ENCODE measurements at places on chromosomes 5 and 9. TPM values are rescaled to one million over a fixed set of nuclear protein-coding genes. Genes with fewer than 3 reads are reported as not detected.

Gene AGTPBP1
- 8.0 TPM for total RNA-seq

Gene SLCO6A1
- total RNA-seq, result not detected

Gene AGXT2
- 0.07 TPM for total RNA-seq

Gene MCC
- 1.9 TPM for total RNA-seq

Gene ANKRD34B
- total RNA-seq, result not detected

Gene ZDHHC11
- total RNA-seq, result 0.22 TPM

Gene MEIKIN
- not detected for total RNA-seq

Gene NPR3
- total RNA-seq, result 0.52 TPM

Gene FSTL4
- not detected for total RNA-seq

Gene TLR4
- 12.5 TPM for total RNA-seq

Gene CATSPER3
- not detected for total RNA-seq

Gene NRG2
- total RNA-seq, result 1.9 TPM

Gene PCDHA12
- not detected for total RNA-seq

Gene ESM1
- total RNA-seq, result 1.1 TPM

Gene PCDHA1
- total RNA-seq, result not detected

DNA sequence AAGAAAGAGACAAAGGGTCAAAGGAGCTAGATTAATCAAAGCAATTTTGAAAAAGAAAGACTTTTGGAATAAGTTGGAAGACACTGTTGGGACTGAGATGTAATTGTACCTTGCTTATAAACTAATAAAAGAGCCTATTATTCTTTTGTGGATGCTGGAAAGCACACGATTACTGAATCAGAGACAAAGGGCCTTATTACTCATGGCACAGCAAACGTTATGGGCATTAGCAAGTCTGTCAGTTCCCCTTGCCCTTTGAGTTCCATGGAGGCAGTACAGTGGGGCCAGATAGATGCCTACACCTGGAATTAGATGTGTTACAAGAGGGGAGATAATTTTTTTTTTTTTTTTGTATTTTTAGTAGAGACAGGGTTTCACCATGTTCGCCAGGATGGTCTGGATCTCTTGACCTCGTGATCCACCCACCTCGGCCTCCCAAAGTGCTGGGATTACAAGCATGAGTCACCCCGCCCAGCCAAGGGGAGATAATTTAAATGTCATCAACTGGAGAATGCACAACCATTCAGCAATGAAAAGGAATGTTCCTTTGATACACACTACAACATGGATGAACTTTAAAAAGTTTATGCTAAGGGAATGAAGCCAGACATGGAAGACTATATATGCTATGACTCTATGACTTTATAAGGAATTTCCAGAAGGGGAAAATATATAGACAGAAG, 128.9 kb downstream of the STARD4 start:
- peak; percentile 78 for DNase-seq

DNA sequence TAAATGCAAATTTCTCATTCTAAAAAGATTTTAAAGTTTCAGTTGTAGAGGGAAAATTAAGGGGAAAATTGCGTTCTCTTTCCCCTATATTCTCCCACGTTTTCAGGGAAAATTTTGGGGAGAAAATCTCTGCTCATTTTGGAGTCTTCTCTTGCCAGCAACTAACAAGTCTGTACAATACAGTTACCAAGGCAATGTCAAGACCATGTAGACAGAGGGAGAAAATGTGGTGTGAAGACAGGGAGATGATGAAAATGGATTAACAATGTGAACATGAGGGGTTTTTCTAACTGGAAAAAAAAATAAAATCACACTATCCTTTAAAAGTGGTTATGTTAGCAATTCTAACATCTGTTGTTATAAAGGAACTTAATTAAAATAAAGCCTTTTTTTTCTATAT, 22.3 kb downstream of the SLC1A3 start:
- DNase-seq, result no peak

DNA sequence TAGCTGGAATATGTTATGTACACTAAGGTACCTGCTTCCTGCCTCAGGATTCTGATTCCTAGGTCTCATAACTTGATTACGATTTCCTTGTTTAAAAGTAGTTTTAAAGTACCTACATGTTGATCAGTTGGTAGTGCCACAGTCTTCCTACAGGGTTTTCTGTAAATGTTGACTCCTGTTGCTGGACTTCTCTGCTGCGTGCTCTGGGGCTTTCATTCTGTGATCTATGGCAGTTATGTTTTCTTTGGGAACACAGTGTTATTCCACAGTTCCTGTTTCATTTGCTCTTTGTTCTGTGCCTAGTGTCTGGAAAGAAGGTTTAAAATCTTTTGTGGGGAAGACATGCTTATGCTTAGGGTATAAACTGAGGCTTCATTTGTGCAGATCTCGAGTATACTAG, 343.5 kb downstream of the PLK2 start:
- DNase-seq, result no peak

DNA sequence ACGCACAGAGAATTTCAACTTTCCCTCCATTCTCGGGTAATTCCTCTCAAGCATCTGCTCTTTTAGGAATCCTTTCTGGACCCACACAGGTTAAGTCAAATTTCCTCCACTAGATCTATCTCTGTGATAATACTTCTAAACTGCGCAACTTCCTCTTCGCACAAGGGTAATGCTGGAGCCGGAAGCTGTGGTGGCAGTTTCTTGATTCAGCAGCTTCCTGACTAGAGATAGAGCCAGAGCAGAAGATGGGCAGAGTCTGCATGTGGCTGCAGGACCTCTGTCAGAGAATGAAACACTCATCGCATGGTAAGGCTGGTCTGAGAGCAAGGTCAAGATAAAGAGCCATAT, 11.1 kb upstream of the CDC42SE2 start:
- no peak for DNase-seq

DNA sequence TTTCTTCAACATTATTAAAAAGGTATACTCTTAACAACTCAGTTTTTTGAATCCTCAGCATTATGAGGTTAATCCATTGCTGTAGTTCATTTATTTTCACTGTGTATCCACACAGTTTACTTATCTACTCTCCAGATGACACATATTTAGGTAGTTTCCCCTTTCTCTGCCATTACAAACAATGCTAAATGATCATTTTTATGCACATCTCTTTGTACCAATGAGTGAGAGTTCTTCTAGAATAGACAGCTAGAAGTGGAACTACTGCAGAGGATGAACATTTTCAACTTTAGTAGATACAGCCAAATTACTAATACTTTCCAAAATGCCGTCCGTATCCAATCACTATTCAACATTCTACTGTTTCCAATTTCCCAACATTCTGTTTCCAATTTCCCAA, 11.5 kb downstream of the AFF4 start:
- no peak for DNase-seq

DNA sequence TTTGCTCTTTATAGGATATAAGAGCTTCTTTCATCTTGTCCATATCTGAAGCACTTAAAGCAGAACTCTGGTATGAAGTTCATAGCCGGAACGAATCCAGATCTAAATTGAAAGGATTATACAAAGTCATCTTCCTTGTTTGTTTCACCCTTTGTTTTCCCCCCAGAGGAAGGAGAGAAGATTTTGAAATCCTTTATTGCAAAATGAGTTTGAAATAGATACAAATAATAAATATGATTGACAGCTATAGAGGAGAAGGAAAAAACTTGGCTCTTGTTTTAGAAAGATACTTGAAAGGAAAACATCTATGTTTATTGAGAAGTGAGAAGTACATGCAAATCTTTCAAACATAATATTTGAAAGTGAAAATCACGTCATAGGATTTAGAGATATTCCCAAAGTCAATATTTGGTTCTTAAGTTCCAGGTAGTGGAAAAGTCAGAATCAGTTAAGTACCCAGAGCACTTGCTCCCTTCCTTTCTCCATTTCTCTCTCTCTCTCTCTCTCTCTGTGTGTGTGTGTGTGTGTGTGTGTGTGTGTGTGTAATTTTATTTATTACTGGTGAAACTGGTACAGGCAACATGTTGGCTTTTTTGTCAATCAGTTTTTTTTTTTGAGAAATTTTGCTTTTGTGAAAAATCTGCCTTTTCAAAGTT, 27.2 kb downstream of the PAM start:
- no peak for DNase-seq

- peak; percentile 99 for DNase-seq
Observed at GRCh38 chr9:134502809-134503211, 138.8 kb upstream of the COL5A1 start.

DNA sequence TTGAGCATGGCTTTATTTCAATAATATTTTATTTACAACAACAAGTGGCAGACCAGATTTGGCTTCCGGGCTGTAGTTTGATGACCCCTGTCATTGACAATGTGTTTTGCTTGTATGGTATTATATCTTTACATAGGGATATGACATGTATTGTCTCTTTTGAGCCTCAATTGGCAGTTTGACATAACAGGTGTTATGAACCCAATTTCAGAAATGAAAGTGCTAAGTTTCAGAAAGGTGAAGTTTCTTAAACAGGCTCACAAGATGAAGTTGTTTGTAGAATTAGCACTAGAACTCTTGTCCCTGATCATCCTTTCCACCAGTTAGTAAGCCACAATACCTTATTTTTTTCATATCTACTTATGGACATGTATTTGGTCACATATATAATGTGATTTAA, 303.0 kb upstream of the GRIA1 start:
- DNase-seq, result no peak

GRCh38 chr5:56717253-56717987, 97.9 kb upstream of the MAP3K1 start:
- DNase-seq, result no peak

DNA sequence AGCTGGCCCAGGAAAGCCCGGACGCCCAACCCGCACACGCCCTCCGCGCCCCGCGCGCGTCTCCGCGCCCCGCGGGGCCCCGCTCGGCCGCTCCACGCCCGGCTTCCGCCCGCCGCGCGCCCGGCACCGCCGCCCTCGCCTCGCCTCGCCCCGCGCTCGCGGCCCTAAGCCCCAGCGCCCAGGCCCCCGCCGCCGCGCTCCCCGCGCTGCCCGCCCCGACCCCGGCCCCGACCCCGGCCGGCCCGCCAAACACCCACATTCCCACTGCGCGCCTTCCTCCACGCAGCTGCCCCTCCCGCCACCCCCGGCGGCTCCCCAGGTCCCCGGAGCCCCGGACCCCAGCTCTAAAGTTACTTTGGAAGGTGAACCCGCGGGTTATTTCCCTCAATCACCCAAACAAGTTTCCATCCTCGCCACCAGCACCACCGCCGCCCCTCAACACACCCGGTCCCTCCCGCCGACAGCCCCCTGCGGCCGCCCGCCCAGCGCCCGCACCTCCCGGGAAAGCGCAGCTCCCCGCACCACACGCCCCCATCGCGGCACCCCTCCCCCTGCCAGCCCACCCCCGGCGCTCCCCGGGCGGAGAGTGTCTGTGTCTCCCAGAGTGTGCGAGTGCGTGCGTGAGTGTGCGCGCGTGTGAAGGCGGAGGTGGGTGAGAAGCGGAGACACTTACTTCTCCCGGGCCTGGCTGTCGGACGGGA, 439 bp downstream of the SSBP2 start:
- no peak for DNase-seq

DNA sequence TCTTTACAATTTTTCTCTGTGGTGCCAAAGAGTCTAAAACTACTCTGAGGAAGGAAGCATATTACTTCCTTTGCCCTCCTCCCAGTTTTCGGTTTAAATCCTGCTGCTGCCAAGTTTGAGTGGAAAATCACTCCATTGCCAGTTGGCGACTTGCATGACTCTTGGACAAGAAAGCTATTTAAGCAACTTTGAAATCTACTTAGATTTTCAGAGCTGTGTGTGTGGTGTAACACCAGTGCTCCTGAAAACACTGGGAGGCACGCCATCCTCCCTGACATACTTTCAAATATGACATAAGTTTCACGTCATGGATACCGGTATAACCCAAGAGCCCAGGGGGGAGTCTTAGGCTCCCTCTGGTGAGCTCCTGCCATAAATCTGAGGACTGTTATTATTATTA, 83.5 kb upstream of the RIOK2 start:
- no peak for DNase-seq

DNA sequence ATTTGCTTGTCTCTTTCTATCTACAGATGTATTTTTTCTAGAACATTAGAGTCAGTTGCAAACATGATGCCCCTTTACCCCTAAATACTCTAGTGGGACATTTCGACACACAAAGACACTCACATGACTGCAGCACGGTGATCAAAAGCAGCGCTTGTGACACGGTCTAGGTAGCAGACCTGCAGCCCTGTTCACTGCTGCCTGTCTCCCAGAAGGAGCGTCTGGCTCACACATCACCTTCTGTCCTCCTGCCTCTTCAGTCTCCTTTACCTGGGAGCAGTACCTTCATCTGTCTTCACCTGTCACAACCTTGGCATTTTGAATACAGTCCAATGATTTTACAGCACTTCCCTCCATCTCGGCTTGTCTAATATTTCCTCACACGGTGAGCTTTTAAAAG, 51.9 kb upstream of the SH3PXD2B start:
- DNase-seq, result no peak

GRCh38 chr9:101536351-101536750, 2.7 kb downstream of the RNF20 start:
- peak; percentile 30 for DNase-seq

GRCh38 chr9:93612796-93613154, 36.4 kb downstream of the PHF2 start:
- DNase-seq, result no peak

DNA sequence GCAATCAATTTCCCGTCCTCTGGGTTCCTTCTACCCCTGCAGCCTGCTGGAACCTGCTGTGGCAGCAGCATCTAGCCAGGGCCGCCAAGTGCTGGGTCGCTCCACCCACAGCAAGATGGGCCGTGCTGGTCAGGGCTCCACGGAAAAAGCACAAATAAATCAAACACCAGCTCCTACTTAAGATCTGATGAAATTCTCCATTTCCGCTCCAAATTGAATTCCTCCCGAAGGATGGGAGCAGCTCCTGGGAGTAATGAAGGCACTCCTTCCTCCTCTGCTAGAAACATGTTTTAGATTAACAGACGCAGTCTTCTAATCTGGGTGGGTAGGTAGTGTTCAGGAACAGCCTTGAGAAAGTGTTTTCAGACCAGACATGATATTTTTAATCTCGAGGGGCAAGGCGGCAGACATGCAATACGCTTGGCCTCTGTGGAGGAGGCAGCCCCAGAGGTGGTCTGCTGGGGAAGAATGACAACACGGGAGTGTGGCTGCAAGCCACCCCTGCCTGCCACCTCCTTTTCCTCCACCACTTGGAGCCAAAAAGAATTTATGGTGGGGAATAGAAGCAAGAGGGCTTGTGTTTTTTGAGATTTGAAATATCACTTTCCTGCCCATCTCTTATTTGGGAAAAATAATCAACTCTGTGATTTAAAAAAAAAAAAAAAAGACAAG, 194.1 kb downstream of the AOPEP start:
- DNase-seq, result peak; percentile 73

- DNase-seq, result no peak
Observed at GRCh38 chr9:130884542-130885483, 11.8 kb downstream of the QRFP start.

DNA sequence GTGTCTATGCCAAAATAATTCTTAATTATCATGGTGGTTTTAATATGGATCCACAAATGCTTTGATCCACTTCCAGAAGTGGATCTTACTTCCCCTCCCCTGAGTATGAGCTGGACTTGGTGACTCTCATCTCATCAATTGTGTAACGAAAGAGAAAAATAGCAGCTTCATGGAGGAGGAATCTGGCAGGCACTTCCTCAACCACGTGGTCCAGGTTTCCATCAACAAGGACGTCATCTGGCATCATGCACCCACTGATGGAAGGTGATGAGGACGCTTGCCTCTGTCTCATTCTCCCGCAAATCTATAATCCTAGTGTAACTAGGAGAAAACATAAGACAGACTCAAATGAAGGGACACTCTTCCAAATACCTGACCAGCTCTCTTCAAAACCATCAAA, 54.6 kb upstream of the S1PR3 start:
- no peak for DNase-seq

GRCh38 chr5:137700282-137700680, 35.6 kb downstream of the KLHL3 start:
- no peak for DNase-seq

- DNase-seq, result no peak
Observed at GRCh38 chr9:131310833-131311554, 21.5 kb downstream of the PLPP7 start.
